ENCODE measurements at places on chromosomes 12 and 14.

DNA sequence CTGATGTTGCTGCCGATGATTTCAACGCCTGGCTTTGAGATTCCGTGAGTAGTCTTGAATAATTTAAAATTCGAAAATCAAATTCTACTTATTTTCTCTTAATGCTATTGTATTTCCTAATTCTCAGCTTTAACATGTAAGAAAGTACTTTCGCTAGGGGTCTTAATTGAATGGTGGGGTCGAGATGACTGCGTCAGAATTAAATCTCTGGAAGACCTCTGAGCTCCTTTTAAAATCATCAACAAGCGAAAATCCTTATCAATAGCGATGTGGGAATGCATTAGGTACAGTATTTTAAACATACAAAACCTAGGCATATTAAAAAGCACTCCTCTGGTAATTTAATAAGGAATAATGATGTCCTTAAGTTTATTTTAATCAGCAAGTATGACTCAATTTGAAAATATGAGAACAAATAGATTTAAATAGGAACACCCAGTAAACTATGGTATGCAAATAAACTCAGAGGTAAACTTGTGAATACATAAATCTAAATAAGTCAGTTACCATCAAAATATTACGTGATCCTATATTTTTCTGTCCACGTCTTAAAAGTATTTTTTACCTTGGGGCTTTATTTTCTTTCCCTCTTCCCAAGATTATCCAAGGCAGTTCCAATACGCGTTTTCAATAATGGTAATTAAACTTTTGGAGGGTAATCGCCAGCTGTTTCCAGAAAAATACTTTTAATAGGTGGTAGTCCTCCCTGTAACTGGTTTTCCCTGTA lies 1.4 kb downstream of the FOXA1 start:
- DNase-seq = no peak

DNA sequence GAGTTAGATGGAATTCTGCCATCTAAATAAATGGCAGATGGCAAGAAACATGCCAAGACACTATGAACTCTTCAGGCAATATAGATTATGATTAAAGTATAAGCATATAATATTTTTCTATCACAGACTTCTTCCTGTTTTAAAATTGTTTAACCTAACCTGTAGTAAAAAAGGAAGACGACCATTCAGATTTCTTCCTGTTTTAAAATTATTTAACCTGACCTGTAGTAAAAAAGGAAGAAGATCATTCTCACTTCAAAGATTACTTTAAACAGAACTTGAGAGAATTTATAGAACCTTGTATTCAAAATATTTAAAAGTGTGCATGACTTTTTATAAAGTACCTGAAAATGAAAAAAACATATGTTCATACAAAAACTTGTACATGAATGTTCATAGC lies 63.5 kb downstream of the RPS6KA5 start:
- no peak for DNase-seq

- DNase-seq = no peak
Measured at GRCh38 chr14:95330591-95331370, 11.1 kb upstream of the CLMN start.

- no peak for DNase-seq
Measured at GRCh38 chr12:89033062-89033461, 319.2 kb downstream of the DUSP6 start.

DNA sequence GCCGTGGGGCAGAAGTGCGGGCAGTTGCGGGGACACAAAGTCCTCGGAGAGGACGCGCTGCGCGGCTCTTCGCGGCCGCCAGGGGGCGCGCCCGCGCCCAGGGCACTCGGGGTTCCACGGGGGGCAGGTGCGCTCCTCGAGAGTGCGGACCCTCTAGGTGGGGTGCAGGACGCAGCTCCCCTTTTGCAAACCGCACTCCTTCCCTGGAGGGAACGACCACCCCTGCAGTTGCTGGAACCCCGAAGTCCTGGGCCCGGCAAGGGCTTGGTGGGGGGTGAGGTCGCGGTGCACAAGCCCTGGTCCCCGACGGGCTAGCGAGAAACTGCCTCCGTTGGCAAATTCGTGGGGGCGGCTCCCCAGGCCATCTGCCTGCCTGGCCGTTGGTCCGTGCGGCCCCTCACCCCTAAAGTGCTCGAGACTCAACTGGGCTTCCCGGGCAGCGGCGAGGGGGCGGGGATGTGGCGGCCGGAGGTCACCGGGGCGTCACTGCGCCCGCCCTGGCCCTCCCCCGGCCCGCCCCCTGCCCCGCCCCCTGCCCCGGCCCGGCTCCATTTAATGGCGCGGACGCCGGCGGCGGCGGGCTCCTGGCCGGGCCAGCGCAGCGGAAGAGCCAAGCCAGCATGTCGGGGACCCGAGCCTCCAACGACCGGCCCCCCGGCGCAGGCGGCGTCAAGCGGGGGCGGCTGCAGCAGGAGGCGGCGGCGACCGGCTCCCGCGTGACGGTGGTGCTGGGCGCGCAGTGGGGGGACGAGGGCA lies at the start of gene ADSS1:
TSS of gene ADSS1 (plus strand) at position 579 of the 756 bp plus-strand sequence. CDS start at position 621, 42 bp downstream.
- DNase-seq = no peak

DNA sequence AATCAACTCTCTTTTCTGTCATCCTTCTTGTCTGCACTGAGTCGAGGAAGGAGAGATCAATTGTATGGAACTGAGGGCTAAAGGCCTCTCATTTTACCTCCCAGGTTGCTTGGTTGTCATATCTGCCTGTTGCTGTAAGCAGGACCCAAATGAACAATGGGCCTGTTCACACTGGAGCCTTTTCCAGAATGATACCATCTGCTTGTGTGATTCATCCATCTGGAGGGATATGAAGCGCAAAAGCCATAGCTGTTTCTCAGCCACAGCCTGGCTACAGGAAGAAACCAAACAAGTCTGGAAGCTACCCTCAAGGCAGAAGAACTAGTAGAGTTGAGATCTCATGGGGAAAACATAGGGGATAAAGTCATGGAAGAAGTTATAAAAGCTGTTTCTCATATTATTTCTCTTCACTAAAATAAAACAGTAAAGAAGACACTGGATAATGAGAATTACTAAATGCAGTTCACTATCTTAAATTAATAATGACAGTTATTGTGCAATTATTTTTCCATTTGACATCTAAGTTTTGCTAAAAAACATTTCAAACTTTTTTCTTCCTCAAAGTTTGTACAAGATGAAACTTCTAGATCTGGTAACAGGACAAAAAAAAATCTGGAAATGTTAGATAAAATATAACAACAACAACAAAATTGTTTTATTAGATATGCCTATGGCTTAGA lies 106.3 kb downstream of the SPTSSA start:
- DNase-seq = peak; percentile 51

DNA sequence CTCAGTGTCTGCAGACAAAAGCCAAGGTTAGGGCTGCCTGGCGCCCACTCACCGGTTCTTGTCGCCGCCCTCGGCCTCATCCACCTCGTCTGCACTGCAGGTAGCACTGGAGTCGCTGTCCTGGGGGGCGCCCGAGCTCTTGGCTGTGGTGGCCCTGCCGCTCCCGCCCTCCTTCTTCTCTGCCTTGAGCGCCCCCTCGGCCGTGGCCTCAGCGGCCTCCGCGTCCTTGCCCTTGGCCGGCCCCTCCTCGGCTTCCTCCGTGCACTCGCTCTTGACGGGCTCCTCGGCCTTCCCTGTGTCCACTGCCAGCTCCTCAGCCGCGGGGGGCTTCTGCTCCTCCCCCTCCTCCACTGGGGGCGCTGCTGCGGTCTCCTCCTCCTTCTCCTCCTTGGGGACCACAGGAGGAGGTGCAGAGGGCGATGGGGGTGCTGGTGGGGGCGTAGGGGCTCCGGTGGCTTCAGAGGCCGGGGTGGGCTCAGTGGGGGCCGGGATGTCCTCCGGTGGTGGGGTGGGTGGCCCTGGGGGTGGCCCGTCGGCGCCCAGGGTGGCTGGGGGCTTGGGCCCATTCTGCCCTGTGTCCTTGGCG lies 77.2 kb downstream of the RFLNA start:
- no peak for DNase-seq

DNA sequence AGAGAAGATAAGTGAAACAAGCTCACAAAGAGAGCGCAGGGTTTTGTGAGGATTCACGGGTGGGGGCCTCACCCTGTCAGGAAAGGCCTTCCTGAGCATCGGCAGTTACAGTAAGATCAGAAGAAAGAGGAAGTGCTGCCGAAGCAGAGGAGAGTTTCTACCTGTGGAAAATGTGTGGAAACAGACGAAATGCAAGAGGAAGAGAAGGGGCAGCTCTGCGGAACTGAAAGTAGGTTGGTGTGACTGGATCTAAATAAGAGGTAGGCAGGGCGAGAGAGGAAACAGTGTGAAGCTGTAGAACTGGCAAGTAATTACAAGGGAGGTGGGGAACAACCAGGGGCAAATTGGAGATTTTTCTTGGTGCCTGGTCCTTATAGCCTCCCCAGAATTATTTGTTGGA lies 2.6 kb downstream of the GPR68 start:
- DNase-seq = no peak

DNA sequence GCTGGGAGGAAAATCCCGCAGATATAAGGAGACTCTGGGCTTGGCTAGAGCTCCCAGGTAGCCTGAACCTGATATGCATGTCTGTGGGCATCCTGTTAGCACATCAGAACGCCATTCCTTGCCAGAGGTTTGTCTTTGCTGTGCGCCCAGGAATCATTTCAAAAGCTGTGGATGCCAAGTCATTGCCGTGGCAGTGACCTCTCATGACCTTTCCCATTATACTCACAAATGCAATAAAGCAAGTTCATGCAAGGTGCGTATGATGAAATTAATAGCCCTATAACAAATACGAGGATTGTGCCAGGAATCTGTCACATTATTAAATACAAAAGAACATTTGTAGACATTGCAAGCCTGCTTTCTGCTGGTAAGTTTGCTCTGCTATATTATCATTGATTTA lies 229.1 kb upstream of the PELI2 start:
- DNase-seq = no peak
